Thymus (tissue), 14 donors: ENCODE measurements at places on chromosomes 2 and 18. TPM values are rescaled to one million over a fixed set of nuclear protein-coding genes. Genes with fewer than 3 reads are reported as not detected.

The TMX3 gene
- total RNA-seq: 37.2 TPM

- DNase-seq: no peak
These were observed 116.5 kb downstream of the NCK2 start for GRCh38 chr2:105861200-105861599.

- DNase-seq: no peak
These were observed 109.4 kb downstream of the TDRD15 start for GRCh38 chr2:21233194-21233593.

GRCh38 chr18:51479736-51480135 is 282.3 kb upstream of the MEX3C start:
- DNase-seq: no peak

DNA sequence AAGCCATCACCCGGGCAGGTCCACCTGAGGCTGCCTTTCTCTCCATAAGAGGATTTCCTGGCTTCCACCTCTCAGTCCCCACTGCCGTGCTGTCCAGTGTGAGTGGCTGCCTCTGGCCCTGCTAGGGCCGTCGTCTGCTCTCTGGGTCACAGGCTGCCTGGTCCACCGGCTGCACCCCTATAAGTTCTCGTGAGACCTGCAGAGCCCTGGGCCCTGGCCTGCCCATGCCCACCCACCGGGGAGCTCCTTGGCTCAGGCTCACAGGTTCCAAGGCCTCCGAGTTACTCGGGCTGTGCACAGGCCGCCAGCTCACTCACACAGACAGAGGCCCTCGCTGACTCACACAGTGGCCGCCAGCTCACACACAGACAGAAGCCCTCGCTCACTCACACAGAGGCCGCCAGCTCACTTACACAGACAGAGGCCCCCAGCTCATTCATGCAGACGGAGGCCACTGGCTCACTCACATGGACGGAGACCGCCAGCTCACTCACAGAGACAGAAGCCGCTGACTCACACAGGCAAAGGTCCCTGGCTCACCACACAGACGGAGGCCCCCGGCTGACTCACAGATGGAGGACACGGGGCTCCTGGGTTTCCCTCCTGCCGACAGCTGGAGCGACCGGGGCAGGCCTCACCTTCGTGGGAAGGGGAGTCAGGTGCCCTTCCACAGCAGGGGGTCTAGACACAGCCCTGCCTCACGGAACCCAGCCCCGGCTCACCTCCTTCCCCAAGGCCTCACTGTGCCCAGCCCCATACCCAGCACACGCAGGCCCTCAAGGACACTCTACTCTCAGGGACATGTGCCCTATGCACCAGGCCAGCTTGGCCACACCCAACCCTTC is 334.1 kb upstream of the MYT1L start:
- DNase-seq: no peak

The IL1F10 gene
- not detected for total RNA-seq

GRCh38 chr2:234421-234820 is 29.4 kb downstream of the SH3YL1 start:
- no peak for DNase-seq

GRCh38 chr18:12879840-12880540 is 4.0 kb downstream of the PTPN2 start:
- DNase-seq: no peak

GRCh38 chr2:139201516-139201915 is 421.3 kb upstream of the NXPH2 start:
- no peak for DNase-seq

DNA sequence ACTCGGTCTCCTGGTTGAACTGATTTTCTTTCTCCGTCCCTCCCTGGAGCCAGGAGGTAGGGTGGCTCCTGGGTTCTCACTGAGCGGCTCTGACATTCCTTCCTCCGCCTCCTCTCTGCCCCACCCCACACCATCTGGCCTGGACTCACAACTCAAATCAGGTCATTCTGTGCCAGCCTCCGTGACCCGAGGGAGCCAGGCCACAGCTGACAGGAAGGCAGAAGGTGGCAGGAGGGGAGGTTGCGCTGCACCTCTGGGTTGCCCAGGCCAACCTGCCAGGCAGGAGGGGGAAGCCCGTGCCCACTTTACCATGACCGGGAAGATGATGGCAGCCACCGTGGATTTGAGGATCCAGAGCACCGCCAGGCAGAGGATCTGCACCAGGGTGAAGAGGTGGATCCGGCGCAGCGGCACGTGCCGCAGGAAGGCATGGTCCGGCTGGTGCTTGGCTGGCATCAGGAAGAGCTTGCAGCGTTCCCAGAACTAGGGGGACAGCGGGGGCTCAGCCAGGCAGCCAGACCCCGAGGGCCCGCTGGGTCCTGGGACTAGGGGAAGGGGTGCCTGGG is 28.3 kb downstream of the MTHFD2 start:
- no peak for DNase-seq

The IL1R2 gene
- 4.9 TPM for total RNA-seq

The IL37 gene
- 0.09 TPM for total RNA-seq

GRCh38 chr2:203453858-203454451 is 81.1 kb downstream of the RAPH1 start:
- peak; percentile 60 for DNase-seq

The ANO7 gene
- total RNA-seq: 0.09 TPM

The DTNB gene
- 7.6 TPM for total RNA-seq
